Activated gamma-delta T cell (primary cell): ENCODE measurements at places on chromosomes 12 and 14.

DNA sequence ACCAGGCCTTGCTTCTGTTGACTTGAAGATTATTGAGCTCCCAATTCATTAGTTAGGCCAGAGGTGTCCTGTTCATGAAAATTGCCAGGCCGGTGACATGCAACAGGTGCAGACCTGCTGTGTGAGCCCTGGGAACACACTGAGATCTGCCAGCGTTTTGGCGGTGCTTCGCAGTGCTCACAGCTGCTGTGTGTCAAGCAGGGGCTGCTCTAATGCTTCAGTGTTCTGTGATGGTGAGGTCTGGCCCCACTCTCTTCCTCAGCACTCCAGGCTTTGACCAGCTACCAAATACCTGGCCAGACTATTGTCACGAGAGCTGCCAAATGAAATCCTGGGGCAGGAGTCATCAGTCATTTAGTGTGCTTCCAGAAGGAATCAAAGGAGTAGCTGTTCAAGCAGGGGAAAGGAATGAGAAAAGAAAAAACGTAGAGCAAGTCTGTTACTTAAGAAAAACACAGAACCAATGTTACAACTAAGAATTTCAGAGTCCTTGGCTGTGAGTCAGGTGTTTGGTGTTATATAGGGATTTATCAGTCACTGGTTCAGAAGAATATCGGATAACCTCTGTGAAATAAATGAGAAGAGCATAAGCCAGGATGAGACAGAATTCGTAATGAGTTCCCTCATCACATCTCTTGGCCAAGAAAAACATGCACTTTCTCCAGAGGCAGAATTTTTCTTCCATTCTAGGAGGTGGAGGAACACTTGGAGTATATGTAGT, 150.8 kb downstream of the FBXL14 start:
- DNase-seq, result no peak

- DNase-seq, result no peak
Measured at GRCh38 chr12:74903522-74903921, 306.1 kb downstream of the KCNC2 start.

DNA sequence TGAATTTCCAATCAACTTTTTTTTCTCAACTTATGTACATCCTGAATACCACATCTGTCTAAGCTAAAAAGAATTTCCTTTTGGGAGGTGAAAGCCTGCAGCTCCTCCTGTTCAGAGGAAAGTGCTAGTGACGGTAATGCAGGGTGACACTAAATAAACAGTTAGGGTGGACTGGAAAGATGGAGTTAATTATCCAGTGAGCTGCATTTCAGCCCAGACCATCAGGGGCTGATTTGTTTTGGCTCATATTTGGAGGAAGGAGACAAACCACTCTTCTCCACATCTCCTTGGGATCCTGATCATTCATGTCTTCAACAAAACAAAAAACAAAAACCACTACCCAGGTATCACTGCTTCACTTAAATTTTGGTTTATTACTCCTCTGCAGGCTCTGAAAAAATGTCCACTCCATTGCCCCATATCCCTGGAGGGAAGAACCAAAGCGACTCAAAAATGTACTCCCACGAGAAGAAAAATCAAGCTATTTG, 5.1 kb upstream of the SIX1 start:
- no peak for DNase-seq

GRCh38 chr14:29102996-29103395, 336.4 kb downstream of the FOXG1 start:
- DNase-seq, result no peak

DNA sequence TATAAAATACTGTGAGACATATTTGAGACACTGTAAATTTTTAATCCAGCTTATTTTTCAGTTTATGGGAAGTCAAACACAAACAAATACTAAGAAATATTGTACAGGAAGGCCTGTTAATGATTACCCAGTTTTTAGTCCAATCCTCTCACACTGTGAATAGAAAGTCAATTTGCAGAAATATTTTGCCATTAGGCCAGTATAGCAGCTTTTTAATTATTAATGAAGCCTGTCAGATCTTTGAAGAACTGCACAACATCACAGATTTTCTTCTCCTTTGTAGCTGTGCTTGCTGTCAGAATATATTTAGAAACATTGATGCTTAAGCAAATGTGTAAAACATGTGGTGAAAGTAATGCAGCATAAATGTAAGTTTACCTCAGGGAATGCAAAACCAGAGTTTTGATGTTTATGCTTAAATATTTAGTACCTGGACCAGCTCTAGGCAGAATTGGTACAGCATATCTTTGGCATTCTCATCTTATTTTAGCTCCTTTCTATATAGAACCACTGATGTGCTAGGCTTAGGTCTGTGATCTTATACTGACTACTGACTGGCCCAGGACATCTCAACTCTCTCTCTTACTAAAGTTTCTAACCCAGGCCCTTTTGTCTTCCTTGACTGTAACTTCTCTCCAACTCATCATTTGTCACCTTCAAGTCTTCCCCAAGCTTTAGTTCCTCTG, 230.8 kb upstream of the NAV3 start:
- DNase-seq, result no peak

DNA sequence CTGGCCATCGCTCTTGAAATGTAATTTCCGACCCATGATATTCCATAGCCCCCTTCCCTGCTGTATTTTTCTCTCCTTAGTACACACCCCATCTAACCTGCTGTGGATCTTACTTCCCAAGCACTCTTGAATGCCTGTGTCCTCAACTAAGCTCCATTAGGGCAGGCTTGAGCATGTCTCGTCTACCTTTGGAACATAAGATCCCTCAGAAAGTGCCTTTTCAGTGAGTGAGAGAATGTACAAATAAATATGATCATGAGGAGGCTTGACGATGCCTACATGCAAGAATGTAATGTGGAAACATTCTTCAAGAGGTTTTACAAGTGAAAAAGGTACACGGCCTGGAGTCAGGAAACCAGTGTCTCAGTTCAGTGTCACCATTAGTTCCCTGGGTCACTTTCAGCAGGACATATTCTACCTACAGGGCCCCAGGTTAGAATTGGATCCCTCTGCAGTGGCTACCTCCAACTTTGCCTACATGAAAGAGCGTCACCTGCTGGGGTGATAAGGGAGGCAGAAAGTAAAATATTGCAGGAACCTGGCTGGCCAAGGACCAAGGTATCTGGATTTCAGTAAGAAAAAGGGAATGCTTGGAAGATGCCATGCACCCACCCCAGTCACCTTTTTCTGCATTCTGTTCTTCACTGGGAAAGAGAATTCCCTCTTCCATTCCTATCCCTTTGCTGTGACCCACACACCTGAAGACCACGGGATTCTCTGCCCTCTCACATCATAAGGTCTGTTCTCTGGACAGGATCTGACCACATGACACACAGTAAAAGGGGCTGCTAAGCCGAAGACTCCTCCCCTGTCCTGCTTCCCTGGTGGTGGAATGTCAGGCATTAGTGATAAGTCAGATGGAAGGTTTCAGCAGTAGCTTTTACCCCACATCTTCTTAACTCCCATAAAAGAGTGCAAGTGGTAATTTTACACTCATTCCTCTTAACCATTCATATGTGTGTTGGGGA, 24.6 kb upstream of the SERPINA1 start:
- no peak for DNase-seq

DNA sequence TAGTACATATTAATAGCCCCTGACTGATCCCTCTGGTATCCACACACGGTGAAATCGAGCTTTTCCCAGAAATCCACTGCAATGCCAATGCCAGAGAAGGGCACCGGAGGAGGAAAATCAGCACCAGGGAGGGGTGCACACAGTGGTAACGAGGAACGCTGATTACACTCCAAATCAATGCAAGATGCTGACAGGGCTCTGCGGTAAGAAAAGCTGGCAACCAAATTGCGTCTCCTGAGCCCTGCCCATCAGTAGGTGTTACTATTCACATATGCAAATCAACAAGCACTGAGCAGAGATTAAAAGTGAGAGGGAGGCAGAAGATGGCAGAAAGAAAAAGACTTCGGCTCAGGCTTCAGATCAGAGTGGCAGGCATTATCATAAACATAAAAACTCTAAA, 159.1 kb downstream of the RPS29 start:
- DNase-seq, result no peak

- DNase-seq, result no peak
Measured at GRCh38 chr12:27785882-27786570, 6.0 kb upstream of the MANSC4 start.

DNA sequence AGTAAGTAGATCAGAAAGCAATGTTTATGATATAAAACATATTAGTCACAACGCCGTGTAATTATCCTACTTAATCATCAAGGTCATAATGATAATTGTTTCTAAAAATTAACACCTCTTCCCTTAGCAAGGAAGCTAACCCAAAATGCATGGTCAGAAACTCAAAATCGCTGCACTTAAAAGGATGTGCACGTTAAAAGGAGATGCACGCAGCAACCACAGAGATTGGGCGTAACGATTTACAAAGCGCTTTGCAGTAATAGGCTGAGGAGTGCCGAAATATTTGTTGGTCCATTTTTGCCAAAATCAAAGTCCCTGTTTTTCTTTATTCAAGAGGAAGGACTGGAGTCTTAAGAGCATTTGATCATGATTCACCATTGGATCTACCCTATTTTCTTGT, 1077.2 kb downstream of the VRK1 start:
- DNase-seq, result no peak

DNA sequence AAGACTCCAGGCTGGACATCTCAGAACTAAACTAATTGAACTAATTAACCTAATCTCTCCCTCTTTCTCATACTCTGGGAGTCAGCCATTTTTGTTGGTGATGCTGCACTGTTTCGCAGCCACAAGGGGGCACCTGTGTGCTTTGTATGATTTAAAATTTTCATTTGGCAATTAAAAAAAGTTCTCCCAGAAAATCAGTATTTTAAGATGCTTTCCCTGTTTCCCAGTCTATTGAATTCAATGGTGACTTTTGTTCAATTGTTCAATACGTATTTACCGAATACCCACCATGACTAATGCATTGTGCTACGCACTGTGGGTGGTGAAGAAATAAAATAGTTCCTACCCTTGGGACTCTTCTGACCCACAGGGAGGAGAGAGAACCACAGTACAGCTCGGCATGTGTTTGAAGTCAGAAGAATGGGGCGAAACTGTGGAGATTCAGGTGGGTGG, 63.7 kb downstream of the ZNF664 start:
- no peak for DNase-seq

DNA sequence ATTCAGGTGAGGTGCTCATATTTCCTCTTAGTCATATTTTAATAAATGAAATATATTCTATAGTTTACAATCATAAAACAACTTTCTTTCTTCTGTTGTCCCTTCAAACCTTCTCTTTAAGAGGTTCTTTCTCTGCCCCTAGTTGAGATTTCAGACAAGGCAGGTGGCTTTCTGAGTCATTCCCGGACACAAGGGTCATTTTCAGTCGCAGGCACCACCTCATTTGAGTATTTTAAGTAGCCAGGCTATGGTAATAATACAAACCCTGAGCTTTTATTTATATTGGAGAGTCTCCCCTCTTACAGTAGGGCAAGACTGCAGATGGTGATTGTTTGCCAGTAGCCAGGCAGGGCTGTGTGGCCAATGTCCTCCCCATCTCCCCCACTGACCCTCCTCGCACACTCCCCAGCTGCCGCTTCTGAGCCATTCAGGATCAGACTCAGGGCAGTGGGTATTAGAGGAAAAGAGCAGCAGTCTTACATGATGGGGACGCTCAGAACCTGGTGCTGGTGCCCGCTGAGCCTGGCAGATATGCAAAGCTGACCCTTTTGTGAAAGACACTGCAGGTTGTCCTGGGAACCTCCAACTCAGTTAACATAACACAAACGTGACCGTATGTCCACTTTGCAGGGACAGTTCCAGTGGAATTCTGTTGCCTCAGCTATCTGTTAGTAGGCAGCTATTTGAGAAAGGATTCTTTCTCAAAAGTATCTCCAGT, 101.1 kb upstream of the BCL2L14 start:
- no peak for DNase-seq

DNA sequence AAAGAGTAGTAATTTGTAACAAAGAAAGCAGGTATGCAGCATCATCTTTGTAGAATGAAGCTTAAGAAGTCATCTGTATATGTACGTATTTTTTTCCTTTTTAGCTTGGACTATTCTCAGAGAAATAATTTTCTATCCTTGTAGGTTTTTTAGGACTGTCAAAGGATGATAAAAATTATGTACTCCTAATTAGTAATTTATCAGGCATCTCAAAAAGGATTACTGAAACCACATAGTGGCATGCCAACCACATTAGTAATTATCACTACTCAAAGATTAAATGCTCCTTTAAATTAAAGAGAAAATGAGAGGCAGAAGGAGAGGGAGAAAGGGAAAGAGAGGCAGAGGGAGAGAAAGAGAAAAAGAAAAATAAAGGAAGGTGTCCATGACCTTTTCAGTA, 17.3 kb downstream of the TTC8 start:
- DNase-seq, result no peak

- DNase-seq, result no peak
Measured at GRCh38 chr12:129186952-129187351, 333.7 kb downstream of the GLT1D1 start.

DNA sequence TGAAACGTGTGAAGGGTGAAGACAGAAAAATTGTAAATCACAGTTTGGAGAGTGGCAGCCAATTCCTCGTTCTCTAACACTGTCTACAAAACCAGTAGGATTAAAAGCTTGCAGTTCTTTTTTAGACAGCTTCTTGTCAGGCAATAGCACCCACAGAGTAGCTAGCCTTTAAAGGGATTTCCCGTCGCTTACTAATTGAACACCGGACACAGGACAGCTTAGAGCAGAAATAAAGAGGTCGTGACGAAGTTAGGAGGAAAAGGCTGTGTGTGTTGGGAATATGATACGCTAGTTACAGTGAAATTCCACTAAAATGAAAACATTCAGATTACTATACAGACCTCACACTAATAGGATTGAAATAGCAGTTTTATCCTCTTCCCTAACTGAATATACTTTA, 149.1 kb upstream of the FLRT2 start:
- no peak for DNase-seq

DNA sequence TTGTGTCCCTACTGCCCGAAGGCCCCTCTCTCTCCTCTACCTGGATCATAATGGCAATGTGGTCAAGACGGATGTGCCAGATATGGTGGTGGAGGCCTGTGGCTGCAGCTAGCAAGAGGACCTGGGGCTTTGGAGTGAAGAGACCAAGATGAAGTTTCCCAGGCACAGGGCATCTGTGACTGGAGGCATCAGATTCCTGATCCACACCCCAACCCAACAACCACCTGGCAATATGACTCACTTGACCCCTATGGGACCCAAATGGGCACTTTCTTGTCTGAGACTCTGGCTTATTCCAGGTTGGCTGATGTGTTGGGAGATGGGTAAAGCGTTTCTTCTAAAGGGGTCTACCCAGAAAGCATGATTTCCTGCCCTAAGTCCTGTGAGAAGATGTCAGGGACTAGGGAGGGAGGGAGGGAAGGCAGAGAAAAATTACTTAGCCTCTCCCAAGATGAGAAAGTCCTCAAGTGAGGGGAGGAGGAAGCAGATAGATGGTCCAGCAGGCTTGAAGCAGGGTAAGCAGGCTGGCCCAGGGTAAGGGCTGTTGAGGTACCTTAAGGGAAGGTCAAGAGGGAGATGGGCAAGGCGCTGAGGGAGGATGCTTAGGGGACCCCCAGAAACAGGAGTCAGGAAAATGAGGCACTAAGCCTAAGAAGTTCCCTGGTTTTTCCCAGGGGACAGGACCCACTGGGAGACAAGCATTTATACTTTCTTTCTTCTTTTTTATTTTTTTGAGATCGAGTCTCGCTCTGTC, 1.8 kb downstream of the INHBE start:
- no peak for DNase-seq
